ENCODE measurements at places on chromosomes 1 and 21.

- peak; percentile 19 for DNase-seq
Measured at GRCh38 chr1:203692565-203693470, 66.2 kb downstream of the ATP2B4 start.

DNA sequence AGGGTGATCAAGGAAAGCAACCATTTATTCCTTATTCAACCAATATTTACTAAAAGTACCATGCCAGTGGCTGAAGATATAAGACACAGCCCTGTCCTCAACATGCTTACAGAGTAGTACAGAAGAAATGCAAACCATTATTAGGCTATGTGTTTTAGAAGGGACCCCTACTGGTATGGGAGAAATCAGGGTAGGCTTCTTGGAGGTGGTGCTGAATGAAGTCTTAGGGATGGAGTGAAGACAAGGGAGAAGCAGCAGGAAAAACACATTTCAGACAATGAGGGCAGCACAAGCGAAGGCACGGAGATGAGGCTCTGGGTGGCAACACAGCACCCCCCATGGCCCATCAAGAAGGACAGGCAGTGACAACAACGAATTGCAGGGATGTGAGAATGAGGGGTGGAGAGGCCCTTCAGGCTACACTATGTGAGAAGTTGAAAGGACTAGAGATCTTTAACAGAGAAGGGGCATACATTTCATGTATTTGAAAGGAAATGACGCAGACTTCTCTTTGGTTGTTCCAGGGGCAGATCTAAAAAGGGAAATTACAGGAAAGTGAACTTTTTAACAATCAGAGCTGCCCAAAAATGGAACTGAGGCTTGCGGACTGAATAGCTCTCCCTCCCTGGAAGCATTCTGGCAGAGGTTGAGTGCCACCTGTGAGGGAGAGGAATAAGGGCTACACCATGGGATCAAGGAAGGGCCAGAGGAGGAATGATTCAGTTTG, 16.8 kb upstream of the CD58 start:
- DNase-seq, result no peak

DNA sequence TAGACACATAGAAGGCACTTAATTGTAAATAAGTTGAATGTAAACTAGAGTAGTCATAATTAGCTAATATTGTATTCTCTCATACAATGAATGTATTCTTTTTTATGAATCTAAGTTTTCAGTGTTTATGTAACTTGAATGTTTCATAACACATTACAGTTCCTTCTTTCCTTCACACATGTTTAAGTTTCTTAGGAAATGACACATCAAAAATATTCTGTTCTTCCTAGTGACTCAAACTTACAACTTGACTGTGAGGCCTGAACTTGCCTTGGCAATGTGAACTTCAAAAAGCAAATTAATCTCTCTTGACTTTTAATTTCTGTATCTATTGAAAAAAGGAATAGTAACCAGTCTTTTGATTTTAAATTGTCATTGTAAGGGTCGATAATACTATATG, 700.1 kb downstream of the KCNT2 start:
- no peak for DNase-seq

GRCh38 chr1:158255656-158256055, 1.4 kb downstream of the CD1A start:
- no peak for DNase-seq

GRCh38 chr1:54331843-54332463, 74.2 kb downstream of the SSBP3 start:
- DNase-seq, result no peak

GRCh38 chr1:168161459-168161858, 17.3 kb upstream of the TIPRL start:
- DNase-seq, result no peak

GRCh38 chr1:81201779-81202178, 599.0 kb upstream of the ADGRL2 start:
- DNase-seq, result no peak

GRCh38 chr1:202164271-202165037, 4.1 kb upstream of the PTPN7 start:
- peak; percentile 83 for DNase-seq

GRCh38 chr1:53074313-53075154, 12.5 kb downstream of the PODN start:
- no peak for DNase-seq

GRCh38 chr1:223029985-223030769, 112.9 kb downstream of the TLR5 start:
- no peak for DNase-seq

DNA sequence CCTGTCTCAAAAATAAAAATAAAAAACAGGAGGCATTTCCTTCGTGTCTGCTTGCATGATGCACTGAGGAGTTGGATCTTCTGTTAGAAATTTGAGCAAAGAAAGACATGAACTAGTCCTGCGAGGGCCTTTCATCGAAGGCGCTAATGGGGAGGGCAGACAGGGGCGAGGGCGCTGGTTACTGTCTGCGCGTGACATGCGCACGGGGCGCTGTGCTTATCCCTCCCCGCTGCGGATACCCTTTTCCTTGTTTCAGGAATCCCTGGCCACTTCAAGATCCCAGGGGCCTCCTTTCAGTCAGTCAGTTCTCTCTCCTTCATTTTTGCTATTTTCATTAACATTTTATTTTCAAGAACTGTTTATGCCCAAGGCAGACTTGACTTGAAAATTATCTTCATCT, 545.8 kb downstream of the KIF26B start:
- no peak for DNase-seq

- no peak for DNase-seq
Measured at GRCh38 chr1:101366513-101367215, 129.8 kb downstream of the S1PR1 start.

GRCh38 chr1:66475940-66476339, 58.0 kb upstream of the SGIP1 start:
- DNase-seq, result no peak

- DNase-seq, result no peak
Measured at GRCh38 chr1:181742426-181742825, 259.1 kb downstream of the CACNA1E start.

DNA sequence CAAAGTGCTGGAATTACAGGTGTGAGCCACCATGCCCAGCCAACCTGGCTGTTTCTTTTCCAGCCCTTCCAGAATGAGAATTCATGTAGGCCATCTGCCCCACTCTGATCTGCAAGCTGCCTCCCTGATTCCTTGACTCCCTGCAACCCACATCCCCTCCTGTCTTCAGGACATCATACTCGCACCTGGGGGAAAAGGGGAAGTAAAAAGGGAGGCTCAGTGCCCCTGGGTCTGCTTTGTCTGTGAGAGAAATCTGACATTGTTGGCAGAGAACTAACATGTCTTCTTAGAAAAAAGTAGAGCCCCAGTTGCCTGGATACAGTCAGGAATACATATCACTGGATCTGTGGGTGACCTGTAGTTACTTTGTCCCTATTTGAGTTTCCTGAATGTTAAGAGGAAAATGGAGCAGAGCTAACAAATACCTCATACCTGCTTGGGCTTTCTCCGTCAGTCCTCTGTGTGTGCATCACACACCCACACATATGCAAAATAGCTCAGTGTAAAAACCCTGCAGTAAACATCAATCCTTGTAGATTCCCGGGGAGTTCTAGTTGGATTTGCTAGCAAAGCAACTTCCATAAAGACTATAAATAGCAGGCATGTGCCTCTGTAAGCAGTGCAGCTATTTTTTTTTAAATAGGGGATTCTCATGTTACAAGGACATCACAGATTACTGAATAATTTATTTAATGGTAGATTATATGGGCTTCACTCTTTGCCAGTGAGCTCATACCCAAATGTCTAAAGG, 62.9 kb downstream of the TEX35 start:
- no peak for DNase-seq

DNA sequence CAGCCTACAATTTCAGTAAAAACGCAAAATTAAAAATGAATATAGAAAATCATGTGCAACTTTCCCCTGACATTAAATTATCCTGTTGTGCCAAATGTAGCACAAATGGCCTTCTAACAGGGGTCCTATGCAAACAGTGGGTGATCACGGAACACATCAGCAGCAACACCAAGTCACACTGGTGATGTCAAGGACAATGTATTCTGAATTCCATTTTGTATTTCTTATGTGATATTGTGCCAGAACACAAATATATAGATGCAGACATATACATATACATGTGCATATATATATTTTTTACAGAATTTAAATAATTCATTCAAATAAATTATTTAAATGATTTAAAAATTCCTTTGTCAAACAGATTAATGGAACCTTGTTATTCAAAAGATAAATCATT, 8.6 kb upstream of the ADGRL2 start:
- no peak for DNase-seq

DNA sequence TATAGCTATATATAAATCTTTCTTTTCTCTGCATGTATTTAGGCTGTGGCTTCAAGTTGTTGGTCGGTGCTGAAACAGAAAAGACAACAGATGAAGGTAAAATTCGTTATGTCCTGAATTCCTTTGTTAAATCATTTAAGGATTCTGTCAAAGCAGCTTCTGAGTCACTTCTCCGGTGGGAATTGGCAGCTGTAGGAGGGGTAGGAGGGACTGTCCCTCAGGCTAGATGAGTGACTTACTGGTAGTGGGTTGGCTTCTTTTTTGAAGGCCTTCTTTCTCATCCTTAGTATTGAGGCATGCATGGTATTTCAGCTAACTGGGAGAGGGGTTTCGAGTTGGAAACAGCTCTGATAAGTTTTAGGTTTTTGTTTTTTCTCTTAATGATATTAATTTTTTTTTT, 22.1 kb upstream of the NEXN start:
- DNase-seq, result no peak

DNA sequence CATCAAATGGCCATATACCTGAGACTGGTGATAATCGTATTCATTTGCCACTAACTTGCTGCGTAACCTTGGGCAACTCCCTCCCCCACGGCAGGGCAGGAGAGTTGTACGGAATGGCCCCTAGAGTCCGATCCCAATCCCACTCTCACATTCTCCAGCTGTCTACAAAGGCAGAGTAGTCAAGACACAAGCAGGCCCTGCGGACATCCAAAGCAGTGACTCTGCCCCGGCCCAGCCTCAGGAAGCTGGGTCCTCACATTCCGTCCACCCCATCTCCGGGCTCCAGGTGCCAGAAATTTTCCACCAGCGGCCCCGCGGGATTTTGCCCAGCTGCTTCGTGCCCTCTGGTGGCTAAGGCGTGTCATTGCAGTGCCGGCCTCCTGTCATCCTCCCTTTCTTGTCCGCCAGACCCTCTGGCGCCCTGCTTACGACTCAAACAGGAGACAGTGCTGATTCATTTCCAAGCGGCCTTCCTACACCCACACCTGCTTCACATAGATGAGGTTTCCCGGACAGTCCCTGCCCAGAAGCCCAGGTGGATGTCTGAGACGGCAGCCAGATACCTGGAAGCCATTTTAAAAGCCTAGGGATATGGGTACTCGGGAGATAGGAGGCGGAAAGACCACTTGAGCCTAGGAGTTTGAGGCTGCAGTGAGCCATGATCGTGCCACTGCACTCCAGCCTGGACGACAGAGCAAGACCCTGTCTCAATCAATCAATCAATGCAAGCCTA, 2.9 kb upstream of the S100A2 start:
- peak; percentile 83 for DNase-seq

DNA sequence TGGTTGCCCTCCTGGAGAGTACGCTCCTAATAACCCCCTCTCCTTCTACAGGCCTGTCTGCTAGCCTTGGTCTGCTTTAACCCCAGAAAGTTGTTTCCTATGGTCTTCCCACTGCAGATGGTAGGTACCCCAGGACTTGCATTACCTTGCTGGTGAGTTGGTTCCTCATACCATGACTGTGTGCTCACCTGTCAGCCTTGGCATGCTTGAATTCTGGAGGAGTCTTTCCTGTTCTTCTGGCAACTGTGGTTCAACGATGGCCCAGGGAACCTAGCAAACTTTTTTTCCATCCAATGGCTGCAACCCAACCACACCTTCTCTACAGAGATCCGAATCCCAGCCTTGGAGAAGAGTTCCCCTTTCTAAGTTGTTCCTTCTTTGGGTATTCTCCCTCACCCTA, 36.9 kb downstream of the RPS6KC1 start:
- DNase-seq, result no peak

- DNase-seq, result no peak
Measured at GRCh38 chr1:200445213-200445612, 35.4 kb upstream of the ZNF281 start.

- DNase-seq, result no peak
Measured at GRCh38 chr1:207651583-207651982, 6.7 kb downstream of the CR1L start.

- no peak for DNase-seq
Measured at GRCh38 chr1:35797380-35797779, 10.4 kb upstream of the AGO4 start.

- DNase-seq, result no peak
Measured at GRCh38 chr1:168480997-168481396, 62.8 kb downstream of the XCL2 start.

DNA sequence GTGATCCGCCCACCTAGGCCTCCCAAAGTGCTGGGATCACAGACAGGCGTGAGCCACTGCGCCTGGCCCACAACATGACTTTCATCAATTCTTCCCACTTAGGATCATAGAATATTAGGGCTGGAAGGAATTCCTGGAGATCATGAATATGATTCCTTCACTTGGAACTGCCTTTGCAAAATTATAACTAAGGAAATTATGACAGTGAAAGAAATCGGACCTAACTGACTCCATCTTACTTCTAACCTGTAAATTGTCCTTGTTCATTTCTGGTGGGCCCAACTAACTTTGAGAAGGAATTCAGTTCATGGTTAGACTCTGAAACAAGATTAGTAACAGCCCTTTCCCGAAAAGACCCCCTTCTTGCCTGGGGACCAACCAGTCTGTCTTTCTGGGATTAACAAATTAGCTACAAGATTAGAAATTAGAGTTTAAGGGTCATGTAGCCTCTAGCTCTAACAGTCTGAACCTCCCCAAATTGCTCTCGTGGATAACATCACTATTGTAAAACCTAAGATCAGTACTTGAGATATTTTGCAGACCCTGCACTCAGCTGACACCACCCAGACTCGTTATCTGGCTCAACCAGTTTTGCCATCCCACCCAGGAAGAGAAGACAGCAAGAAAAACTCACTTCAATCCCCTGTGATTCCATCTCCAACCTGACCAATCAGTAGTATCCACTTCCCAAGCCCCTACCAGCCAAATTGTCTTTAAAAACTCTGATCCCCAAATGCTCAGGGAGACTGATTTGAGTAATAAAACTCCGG, 14.7 kb downstream of the ZBTB8OS start:
- no peak for DNase-seq

DNA sequence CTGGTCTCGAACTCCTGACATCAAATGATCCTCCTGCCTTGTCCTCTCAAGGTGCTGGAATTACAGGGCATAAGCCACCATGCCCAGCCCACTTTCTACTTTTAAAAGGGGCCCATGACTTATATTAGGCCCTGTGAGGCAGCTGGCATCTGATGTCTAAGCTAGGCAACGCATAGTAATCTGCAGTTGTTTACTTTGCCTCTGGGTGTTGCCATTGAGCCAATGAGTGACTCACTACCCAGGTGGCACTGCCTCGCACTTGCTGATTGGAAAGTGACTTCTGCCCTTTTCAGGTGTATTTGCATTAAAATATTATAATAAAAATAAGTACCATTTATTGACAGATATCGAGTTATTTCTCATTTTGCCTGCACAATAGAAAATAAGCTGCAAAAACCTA, 84.9 kb downstream of the KIF14 start:
- peak; percentile 17 for DNase-seq

GRCh38 chr1:21334214-21335087, 44.2 kb upstream of the ECE1 start:
- peak; percentile 89 for DNase-seq

Data from CD4-positive, alpha-beta T cell treated with Interleukin-12 subunit alpha and Interleukin-12 subunit beta, for 1 hour (primary cell).